ENCODE measurements at places on chromosomes 2 and 18.

DNA sequence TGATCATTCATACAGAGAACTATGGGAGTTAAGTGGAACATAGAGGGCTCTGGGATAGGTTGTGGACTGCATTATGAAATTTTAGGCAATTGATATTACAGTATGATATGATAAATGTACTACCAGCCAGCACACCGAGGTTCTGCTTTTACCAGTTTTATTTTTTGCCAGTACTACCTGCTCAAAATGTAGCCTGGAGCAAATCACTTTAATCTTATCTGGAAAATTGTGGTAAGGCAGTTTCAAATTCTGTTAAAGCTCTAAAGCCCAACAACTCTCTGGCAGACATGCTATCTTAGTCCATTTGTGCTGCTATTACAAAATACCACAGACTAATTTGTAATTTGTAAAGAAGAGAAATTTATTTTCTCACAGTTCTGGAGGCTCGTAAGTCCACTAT is 474.9 kb upstream of the CWC22 start:
- DNase-seq = no peak

- no peak for DNase-seq
Observed at GRCh38 chr18:77486985-77487384, 237.3 kb downstream of the GALR1 start.

DNA sequence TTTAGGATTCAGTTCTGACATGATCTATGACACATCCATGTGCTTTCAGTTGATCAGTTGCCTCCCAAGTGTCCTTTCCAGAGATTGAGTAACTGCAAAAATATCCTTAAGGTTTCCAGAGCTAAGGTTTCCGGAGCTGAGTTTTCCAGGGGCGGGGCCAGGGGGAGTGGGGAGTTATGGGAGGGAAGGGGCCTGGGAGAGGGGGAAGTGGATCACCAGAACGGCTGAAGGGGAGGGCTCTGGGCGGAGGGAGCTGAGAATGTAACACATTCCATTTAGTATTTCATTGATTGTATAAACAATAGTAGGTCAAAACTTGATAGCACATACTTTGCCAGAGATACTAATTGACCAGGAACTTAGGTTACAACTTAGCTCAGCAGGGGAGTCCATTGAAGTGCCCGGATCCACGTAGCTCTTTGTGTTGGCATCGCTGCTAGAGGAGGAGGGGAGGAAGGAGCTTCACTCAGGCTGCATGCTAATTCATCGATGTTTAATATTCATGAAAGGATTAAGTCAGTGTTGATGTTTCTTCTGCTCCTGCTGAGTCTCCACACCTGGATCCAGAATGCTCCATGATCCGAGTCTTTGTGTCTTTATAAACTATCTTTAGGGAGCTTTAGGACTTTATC is 289.8 kb downstream of the ALPK2 start:
- peak; percentile 53 for DNase-seq

- no peak for DNase-seq
Observed at GRCh38 chr2:232318169-232318855, 60.2 kb upstream of the ALPP start.

DNA sequence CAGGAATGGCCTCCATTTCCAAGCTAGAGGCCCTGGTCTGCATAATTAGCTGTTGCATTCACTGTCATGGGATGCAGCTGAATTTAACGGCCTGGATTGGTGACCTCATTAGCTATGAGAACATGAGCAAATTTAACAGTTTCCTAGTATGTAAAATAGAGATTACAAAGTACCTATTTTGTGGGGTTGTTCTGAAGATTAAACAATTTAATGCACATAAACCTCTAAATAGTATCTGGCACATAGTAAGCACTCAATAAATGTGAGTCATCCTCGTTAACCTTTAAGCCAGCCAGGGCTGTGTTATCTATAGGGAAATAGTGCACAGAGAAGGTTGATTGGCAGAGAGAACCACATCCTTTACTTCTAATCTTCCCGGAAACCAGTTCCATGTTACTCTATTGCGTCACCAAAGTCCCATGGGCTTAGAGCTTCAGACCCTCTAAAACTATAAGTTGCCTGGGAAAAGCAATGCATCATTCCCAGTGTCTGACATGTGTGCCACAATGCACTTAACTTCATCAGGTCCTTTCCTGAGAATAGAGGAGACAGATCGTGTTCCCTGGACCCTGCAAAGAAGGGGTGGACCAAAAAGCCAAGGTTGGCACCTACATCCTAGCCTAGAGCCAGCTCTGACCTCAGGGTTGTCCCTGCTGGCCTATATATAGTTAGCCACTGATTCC is 196.5 kb downstream of the LNPK start:
- no peak for DNase-seq

- DNase-seq = no peak
Observed at GRCh38 chr2:94955702-94956101, 69.8 kb upstream of the MAL start.

- DNase-seq = no peak
Observed at GRCh38 chr18:21584391-21584790, 16.1 kb downstream of the ESCO1 start.

- no peak for DNase-seq
Observed at GRCh38 chr2:102166189-102166845, 20.5 kb upstream of the IL1RL2 start.

GRCh38 chr2:124489686-124490085 is 464.6 kb downstream of the CNTNAP5 start:
- no peak for DNase-seq

DNA sequence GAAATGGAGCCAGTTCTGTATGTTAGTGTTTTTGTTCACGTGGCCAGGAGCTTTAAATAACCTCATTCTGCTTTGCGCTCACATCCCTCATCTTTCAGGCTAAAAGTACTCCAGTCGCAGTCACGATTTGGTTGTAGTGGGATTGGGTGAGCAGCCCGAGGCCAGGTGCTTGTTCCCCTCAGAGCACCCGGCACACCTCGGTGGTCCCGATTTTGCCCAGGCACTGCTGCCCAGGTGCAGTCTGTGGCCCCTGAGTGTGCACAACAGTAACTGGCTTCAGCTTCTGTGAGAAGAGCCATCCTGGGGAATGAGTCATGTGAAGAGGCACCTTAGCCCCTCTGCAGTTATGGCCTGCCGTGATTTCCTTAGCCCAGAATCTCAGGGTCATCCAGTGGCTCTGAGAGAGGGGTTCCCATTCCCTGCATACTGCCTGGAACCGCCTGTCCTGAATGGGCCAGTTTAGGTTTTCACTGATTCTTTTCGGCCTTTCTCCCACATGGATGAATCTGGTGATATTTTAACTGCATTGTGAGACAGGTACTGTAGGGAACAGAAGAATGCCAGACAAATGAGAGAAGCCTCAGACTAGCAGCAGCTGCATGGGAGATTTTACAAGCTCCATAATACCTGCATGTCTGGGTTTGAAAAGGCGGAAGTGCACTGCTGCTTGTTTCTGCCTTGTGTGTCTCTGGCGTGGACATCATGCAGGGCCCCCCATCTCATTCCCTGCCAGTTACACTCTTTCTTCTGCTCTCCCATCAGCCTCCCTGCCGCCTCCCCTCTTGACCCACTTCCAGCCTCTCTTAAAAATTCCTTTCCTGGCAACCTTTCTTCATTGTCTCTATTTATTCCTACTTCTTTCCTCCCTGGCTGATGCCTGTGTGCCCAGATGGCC is 33.5 kb downstream of the IMPA2 start:
- no peak for DNase-seq

- no peak for DNase-seq
Observed at GRCh38 chr18:44128365-44128764, 552.3 kb upstream of the SETBP1 start.

- DNase-seq = no peak
Observed at GRCh38 chr2:215868846-215869543, 144.4 kb downstream of the MREG start.

GRCh38 chr2:71581026-71581425 is 127.7 kb downstream of the DYSF start:
- DNase-seq = no peak

DNA sequence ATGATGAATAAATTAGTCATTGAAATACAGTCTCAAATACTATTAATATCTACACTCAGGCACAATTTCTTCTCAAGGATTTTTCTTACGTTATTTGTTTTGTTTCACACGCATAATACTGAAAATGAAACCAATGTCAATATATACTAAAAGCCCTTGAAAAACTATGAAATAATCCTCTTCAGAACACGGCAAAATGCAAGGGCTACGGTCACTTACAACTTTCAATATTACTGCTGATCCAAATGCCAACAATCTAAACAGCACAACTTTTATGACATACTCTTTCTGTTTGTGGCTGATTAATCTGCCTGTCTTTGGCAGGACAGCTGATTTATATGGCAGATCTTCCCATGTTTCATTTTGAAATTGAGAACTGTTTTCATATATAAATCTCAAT is 68.3 kb downstream of the LRPPRC start:
- no peak for DNase-seq

DNA sequence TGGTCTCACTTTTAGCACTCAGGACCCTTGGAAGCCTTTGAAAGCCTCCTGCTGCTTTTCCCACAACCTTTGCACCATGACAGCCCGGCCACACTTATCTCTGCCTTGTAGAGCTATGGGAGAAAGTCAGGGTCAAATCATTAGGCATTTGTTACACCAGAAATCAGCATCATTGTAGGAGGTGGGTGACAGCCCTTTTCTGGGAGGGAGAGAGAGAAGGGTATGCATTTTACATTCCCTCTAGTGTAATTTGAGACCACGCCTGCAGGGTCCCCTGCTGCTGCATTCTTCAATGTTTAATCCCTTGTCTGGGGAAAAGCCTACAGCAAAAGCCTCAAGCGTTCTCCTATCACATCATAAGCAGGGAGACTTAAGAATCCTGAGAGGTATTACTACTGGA is 766.8 kb upstream of the FAM98A start:
- DNase-seq = peak; percentile 53

DNA sequence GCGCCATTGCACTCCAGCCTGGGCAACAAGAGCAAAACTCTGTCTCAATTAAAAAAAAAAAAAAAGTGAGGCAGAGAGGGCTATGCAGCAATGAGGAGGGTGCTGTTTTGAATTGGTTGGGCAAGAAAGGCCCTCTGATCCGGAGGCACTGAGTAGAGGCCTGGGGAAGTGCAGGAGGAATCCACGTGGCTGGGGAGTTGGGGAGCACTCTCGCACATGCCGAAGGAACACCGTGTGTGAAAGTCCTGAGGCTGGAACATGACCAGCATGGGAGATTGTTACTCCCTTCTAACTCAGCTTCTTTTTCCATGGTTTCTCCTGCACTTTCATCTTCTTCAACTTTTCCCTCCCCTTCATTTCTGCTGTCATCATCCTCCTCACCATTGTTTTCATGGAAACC is 347.9 kb upstream of the HS6ST1 start:
- DNase-seq = no peak

DNA sequence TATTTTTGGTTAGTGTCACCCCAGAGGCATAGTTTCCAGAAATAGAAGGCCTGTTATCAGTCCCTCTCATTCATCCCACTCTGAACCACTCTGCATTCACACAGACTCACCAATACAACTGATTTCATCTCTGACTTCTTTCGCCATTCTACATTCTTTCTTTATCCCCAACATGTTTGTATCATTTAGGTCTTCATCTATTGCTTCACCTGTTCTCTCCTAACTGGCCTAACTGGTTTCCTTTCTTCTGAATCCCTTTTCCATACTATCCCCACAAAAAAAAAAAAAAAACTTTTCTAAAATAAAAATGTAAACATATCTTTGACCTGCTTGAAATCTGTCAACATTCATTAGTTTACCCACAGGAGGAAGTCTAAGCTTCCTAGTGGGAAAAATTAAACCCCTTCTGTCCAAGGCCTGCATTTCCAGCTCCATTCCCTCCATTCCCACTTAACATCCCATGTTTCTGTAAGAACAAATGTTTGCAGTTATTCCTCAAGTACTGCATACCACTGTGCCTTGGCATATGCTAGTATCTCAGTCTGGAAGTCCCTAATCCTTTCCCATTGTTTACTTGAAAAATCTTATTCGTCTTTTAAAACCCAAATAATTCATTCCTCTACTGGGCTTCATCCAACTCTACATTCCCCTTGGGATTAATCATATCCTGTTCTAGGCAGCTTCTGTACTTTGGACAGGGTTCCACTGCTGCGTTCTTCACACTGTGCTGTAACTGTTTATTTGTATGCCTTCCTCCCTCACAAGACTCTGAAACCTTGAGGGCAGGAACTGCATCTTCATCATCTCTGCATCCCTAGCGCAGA is 68.5 kb downstream of the FIGN start:
- DNase-seq = no peak

GRCh38 chr18:29147944-29148343 is 971.0 kb upstream of the CDH2 start:
- no peak for DNase-seq

DNA sequence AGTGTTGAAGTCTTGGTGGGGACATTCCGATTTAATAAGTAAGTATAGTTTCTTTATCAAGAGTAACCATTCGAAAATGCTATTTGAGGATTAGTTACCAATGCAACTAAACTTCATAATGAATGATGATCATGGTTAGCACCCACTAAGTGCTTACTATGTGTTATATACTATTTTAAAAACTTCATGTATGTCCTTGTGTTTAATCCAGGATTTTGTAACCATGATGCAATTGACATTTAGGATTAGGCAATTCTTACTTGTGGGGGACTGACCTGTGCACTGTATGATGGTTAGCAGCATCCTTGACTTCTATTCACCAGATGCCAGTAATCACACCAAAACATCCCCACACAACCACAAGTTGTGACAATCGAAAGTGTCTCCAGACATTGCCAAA is 859.9 kb upstream of the FSHR start:
- no peak for DNase-seq

DNA sequence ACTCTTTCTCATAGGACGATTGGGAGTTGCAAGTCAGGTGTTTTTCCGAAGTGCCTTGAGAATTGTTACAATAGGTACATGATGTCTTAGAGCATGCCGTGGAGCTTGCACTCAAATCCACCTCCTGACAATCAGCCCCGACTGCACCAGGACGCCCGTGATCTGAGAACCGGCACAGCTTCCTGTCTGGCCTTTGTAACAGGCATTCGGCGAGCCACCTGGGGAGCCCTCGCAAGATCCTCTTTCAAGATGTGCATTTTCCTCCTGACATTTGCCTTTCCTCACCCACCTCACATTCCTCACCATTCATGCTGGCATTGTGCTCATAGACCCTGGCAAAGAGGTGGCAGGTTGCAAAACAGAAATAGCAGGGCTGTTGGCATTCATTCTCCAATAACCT is 427.3 kb downstream of the GALR1 start:
- no peak for DNase-seq

- no peak for DNase-seq
Observed at GRCh38 chr18:21115519-21116411, 4.2 kb upstream of the ROCK1 start.

- no peak for DNase-seq
Observed at GRCh38 chr2:187519419-187520120, 34.7 kb downstream of the TFPI start.
